ENCODE measurements at places on chromosomes 13 and 19.

DNA sequence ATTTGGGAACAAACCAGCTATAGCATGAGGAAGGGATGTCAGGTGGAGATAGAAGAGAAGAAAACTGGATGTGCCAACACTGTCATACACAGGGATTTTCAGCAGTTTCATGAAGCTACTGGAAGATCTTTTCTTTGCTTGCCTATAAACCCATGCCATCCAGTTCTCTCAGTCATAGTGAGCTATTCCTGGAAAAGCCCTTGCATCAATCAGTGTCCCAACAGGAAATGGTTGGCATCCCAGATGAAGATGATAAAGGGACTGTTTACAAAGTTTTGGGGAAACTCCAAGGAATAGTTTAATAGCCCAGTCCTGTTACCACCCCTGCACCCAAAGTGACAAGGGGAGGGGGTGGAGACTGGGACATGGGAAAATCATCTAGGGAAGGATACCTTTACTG lies 58.5 kb upstream of the ARGLU1 start:
- no peak for DNase-seq

GRCh38 chr19:33192010-33192409 lies 2.1 kb upstream of the LRP3 start:
- no peak for DNase-seq

GRCh38 chr19:15265850-15266248 lies 33.6 kb upstream of the EPHX3 start:
- DNase-seq = no peak

GRCh38 chr19:54650108-54650655 lies 12.6 kb upstream of the LILRB4 start:
- no peak for DNase-seq

- peak; percentile 71 for DNase-seq
These were observed 2.9 kb upstream of the C19orf85 start for GRCh38 chr19:55467236-55468053.

DNA sequence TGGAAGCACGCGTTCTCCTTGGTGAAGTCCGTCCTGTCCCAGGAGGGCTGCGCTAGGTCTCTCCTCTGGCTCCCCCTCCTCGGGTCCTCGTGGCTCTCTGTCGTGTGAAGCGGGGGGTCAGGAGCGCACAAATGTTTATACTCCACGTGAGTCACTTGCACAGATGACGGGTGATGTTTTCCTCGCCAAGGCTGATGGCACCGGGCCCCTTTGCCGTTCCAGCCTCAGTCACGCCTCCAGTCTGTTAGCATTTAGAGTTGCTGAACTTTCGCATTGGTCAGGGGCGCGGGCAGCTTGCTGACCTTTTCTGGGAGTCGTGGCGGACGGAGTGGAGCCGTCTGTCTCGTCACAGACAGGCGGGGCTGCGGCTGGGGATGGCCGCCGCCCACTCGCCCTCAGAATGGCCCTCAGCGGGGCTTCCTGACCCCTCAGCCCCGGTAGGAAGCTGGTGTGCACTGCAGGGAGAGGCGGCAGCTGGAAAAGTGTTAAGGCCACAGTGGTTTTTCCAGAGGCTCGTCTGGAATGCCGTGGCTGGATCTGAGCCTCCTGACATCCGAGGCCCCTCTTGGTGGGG lies 13.7 kb downstream of the KLHL26 start:
- no peak for DNase-seq

DNA sequence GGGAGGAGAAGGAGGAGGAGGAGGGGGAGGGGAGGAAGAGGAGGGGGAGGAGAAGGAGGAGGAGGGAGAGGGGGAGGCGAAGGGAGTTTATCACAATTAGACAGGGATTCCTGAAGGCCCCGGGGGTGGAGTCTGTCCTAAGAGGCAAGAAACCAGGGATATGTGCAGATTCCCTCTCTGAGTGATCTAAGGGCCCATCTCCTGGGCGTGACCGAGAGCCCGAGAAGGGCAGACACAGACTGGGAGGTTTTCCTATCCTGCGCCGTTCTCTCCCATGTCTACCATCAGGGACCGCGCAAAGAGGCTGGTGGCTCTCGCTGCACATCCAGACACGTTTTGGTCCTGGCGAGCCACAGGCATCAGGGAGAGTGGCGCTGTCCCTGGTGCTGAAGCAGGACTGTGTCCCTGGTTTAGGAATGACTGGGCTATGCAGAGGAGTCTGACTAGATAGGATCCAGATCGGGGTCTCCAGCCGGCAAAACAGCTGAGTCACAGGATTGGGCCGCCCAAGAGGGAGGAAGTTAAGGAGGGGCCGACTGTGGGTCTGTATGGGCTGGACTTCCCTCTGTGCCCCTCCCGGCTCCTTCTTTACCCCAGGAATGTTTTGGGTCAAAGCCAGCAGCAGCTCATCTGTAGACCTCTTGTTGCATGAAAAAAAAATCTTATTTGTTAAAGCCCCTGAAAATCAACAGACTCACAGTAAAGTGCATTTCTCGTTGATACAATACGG lies 17.9 kb upstream of the ZNF175 start:
- DNase-seq = no peak

GRCh38 chr13:113972451-113973217 lies 1.2 kb downstream of the C13orf46 start:
- DNase-seq = no peak

DNA sequence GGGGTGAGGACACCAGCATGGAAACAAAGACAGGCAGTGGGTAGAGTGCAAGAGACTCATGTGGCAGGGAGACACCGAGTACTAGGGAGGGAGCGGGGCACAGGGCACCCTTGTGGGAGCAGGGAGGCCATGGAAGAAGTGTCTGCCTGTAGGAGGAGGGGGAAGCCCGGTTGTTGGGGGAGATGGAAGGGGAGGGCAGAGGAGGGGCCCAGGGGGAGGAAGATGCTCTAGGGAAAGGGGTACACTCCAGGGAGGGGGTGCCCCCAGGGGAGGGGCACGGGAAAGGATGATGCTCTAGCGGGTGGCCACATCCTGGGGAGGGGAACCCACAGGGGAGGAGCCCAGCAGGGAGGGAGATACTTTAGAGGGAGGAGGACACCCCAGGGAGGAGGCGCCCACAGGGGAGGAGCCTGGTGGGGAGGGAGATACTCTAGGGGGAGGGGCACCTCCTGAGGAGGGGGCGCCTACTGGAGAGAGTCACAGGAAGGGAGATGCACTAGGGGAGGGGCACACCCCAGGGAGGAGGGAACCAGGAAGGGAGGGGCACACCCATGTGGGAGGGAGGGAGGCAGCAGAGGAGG lies 24.9 kb downstream of the CPAMD8 start:
- DNase-seq = peak; percentile 62

GRCh38 chr13:71290963-71291841 lies 575.8 kb downstream of the DACH1 start:
- peak; percentile 48 for DNase-seq

DNA sequence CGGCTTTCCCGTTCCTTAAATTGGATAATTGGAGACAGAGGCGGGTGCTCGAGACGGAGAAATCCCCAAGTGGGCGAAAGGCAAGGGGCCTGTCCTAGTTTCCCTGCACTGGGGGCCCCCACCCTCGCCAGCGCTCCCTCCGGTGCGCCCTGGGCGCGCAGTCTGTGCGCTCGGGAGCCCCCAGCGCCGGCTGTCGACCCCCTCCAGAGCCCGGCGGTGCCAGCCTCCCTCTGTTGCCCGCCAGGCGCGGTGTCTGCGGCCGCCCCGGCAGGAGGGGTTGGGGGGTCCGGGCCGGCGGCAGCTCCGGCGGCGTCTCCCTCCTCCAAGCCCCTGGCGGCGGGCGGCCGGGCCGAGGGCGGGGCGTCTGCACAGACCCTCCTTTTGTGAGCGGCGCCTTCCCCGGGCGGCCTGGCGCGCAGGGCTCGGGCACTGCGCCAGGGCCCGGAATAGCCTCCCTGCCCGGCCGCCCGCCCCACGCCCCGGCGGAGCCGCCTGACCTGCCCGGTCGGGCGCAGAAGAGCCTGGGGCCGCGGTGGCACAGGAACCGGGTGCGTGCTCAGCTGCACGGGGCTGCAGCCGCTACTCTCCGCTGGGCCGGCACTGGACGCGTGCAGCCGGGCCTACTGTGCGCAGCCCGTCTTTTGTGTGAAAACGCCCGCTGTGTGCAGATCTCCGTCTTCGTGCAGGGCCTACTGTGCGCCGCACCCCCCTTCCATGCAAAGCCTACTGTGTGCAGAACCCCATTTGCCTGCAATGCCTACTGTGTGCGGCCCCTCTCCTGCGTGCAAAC lies 13.2 kb downstream of the GADD45B start:
- DNase-seq = no peak

- DNase-seq = no peak
These were observed 35.3 kb downstream of the EDNRB start for GRCh38 chr13:77883328-77883727.

DNA sequence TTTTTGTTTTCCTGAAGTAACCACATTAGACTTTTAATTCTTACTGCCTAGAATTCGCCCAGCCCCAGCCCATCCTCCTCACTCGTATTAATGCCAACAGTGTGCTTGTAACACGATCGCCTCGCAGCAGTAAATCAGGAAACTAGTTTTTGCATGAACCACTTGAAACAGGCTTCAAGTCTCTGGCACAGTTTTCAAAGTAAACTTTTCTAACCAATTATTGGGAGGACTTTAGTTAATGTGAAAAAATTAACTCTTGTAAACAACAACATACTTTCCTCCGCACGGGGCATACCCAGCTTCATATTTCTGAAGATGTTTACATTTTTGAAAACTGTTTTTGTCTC lies 39.2 kb downstream of the TNFRSF19 start:
- DNase-seq = no peak

DNA sequence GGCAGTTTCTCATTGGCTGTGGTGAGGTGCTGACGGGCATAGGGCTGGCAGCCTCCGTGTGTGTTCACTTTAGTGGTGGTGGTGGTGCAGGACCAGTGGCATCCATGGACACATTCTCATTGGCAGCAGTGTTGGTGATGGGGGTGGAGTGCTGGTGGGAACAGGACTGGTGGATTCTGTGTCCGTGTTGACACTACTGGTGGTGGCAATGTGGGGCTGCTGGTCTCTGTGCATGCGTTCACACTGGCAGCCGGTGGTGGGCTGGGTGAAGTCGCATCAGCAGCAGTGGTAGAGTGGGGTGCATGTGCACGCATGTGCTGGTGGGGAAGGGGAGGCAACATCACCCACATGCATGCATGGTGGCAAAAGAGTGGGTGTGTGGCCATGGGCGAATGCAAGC lies 1471.4 kb upstream of the PCDH20 start:
- DNase-seq = no peak

- no peak for DNase-seq
These were observed 22.8 kb upstream of the RNF17 start for GRCh38 chr13:24741016-24741662.

- DNase-seq = no peak
These were observed 8.0 kb downstream of the RXFP2 start for GRCh38 chr13:31747291-31747690.

GRCh38 chr19:10269333-10270179 lies 1.4 kb upstream of the ICAM1 start:
- DNase-seq = peak; percentile 88

DNA sequence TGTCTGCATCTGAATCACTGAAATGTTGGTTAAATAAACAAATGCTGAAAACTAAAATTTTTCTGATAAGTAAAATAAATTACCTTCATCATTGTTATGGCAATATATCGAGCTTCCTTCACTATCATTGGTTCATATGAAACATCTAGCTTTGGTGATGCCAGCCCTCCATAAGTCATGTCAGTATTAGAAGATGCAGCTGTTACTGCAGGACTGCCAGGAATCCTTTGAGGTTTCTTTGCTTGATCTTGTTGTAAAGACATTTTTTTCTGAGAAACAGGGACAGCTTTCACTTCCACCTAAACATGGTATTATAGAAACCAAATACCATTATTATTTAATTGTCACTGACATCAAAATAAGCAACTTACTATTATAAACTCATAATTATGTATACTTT lies 123.7 kb upstream of the FBXL3 start:
- DNase-seq = no peak

DNA sequence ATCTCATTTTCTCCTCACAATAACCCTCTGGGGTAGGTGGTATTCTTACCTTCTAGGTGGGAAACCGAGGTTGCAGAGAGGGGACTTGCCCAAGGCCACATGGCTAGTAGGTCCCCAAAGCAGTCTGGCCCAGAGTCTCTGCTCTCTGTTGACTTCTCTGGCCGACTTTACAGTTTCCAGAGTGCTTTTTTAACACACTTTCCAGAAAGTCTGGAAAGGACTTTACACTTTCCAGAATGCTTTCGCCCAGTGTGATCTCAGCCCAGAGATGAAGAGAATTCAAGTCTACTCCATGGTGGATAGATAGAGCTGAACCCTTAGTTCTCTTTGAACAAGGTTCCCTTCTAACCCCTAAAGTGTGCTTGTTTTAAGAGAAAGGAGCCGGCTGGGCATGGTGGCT lies 12.2 kb downstream of the ARHGAP35 start:
- no peak for DNase-seq

- DNase-seq = no peak
These were observed 7.8 kb upstream of the UBL3 start for GRCh38 chr13:29858231-29858630.

- DNase-seq = no peak
These were observed 2.0 kb upstream of the CCDC97 start for GRCh38 chr19:41307954-41308449.

GRCh38 chr19:45509692-45510015 lies 2.4 kb downstream of the VASP start:
- DNase-seq = no peak

GRCh38 chr13:79631051-79631659 lies 150.2 kb downstream of the NDFIP2 start:
- DNase-seq = no peak

DNA sequence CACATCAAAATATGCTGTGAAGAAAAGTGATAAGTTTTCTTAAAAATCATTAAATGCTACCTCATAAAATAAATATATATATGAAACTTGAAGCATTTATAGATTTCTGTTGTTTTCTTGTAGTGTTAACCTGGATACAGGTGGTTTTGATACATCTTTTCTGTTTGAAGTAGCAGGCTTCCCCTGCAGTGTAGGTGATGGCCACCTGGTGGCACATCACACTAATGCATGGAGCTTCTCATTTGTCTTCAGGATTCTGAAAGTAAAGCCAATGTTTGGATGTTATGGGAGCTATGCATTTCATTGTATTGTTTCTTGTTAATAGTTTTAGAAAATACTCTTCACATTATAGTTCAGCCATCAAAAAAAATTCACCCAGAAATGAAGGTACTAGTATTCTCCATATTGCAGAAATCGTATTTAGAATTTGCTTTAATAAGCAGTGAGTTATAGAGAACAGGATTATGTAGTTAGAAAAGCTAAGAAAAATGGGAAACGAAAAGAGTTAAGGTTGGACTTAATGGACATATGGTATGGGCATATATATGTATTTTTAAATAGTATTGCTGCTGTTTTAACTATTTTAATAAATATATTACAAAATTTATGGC lies 18.7 kb downstream of the GPR180 start:
- no peak for DNase-seq

GRCh38 chr13:24834902-24835510 lies 71.0 kb downstream of the RNF17 start:
- DNase-seq = no peak

GRCh38 chr13:48181482-48182145 lies 51.4 kb upstream of the ITM2B start:
- DNase-seq = no peak

Data from naive thymus-derived CD8-positive, alpha-beta T cell (primary cell).